Lower lobe of right lung (tissue), 2 donors: ENCODE measurements at places on chromosomes 13 and 19. TPM values are rescaled to one million over a fixed set of nuclear protein-coding genes. Genes with fewer than 3 reads are reported as not detected.

The AP1M2 gene
- total RNA-seq, result 36.9 TPM

The BBC3 gene
- 18.5 TPM for total RNA-seq

The CYP4F8 gene
- not detected for total RNA-seq

The DMAC2 gene
- total RNA-seq, result 57.7 TPM

The DLEU7 gene
- total RNA-seq, result 3.3 TPM

The KCNRG gene
- 2.7 TPM for total RNA-seq

The ADPRHL1 gene
- total RNA-seq, result 2.7 TPM

The ASF1B gene
- total RNA-seq, result 2.6 TPM

The PTPRH gene
- total RNA-seq, result 0.30 TPM

The ZNF569 gene
- total RNA-seq, result 5.5 TPM

The CYP4F11 gene
- 3.5 TPM for total RNA-seq

The GADD45B gene
- total RNA-seq, result 89.9 TPM

The MEIOSIN gene
- total RNA-seq, result not detected

The ATP4B gene
- total RNA-seq, result not detected
